Stimulated activated CD8-positive, alpha-beta memory T cell treated with anti-CD3 and anti-CD28 coated beads, Interleukin-7, amount 100 ng/mL, for 4 hours (primary cell): ENCODE measurements at places on chromosomes 7 and 10.
A peak's percentile ranks its signal among the peaks of the same experiment; 100 is the strongest.

GRCh38 chr10:12539350-12540164 is 190.2 kb downstream of the CAMK1D start:
- no peak for DNase-seq

- DNase-seq, result peak; percentile 82
Observed at GRCh38 chr10:70477661-70478162, 855 bp upstream of the PALD1 start.

GRCh38 chr7:43076189-43076605 is 36.2 kb upstream of the HECW1 start:
- no peak for DNase-seq

GRCh38 chr7:95602421-95602820 is 6.1 kb upstream of the PDK4 start:
- DNase-seq, result no peak

DNA sequence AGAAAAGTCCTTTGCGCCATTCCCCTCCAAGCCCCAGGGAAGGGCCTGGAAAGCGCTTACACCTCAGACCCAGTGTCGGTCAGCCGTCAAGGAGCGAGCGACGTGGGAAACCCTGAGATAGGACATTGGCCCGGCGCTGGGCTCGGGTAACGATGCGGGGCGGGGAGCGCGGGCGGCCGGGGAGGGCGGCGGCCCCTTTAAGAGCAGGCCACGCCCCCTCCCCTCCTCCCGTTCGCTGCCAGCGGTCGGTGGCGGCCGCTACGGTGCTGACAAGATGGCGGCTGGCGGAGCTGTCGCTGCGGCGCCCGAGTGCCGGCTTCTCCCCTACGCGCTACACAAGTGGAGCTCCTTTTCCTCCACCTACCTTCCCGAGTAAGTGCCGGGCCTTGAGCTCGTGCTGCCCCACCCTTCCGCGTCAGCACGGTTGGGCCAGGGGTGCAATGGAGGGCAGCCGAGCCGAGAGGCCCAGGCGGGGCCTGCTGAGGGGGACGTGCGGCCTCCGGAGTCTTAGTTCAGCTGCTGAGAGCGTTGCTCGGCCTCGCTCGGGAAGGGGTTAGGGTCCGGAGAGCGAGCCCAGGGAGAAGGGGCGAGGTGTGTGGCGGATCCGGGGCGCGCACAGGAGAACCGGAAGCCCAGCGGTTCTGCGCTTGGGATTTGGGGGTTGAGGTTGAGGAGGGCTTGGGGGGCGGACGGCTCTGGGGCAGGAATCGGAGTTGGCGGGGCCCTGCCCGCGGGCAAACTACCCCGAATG is at the start of gene MKLN1:
Gene MKLN1, plus strand, starts transcription at position 251 of the 751 bp plus-strand sequence. Its CDS starts 24 bp downstream, at position 275.
- DNase-seq, result peak; percentile 88

- no peak for DNase-seq
Observed at GRCh38 chr10:97633921-97634320, 621 bp upstream of the MORN4 start.

GRCh38 chr7:108468246-108468645 is 12.0 kb upstream of the NRCAM start:
- no peak for DNase-seq

- no peak for DNase-seq
Observed at GRCh38 chr7:132650498-132650897, 74.2 kb upstream of the PLXNA4 start.

- DNase-seq, result no peak
Observed at GRCh38 chr10:94069884-94070283, 76.2 kb downstream of the PLCE1 start.

DNA sequence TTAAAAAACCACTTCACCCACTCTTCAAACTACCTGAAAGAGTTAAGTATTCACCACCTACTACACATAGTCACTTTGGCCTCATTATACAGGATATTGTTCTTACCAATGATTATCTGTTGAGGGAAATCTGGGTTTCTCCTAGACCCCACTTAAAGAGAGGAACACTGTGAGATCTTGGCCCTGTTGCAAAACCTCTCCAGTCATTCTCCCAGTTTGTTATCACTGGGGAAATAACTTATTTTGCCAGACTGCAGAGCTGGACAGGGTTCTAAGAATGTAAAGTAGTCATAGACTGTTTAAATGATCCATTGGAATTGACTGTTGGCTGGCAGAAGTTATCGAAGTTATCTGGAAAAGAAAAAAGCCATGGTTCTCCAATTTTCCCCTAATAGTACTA is 143.8 kb downstream of the HGF start:
- no peak for DNase-seq

GRCh38 chr10:61409157-61409556 is 44.0 kb downstream of the TMEM26 start:
- DNase-seq, result no peak

DNA sequence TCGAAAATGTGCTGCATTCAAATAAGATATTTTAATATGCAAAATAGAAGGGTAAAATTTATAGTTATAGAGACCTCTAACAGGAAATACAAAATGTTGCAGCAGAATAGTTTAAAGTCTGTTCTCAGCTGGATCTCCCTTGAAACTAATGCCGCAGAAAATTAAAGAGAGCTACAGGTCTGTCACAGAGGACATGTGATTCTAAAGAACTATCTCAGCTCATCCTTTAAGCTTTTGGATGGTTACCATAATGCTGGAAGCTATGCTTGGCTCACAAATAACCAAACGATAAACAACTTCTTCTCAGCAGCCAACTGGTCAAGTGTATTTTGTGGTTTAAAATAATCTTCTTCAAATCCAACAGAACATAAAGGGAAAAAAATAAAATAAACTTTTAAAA is 353.0 kb downstream of the PARD3 start:
- no peak for DNase-seq

DNA sequence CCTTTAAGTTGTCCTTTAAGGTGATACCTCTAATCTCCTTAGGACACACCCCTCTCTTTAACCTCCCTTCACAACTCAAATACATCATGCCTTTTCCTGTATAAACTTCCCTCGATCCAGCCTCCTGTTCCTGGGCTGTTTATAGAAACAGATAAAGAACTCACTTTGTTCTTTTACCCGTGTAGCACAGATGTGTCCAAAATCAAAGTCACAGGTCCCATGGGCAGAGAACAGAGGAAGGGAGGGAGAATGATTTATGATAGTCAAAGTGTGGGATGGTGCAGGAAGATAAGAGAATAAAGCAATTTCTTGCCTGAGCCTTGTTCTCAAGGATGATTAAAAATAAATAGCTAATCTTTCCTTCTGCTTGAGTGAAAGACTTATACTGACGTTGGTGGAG is 50.3 kb upstream of the CABCOCO1 start:
- DNase-seq, result no peak

GRCh38 chr10:100733329-100733728 is 12.1 kb upstream of the PAX2 start:
- no peak for DNase-seq

DNA sequence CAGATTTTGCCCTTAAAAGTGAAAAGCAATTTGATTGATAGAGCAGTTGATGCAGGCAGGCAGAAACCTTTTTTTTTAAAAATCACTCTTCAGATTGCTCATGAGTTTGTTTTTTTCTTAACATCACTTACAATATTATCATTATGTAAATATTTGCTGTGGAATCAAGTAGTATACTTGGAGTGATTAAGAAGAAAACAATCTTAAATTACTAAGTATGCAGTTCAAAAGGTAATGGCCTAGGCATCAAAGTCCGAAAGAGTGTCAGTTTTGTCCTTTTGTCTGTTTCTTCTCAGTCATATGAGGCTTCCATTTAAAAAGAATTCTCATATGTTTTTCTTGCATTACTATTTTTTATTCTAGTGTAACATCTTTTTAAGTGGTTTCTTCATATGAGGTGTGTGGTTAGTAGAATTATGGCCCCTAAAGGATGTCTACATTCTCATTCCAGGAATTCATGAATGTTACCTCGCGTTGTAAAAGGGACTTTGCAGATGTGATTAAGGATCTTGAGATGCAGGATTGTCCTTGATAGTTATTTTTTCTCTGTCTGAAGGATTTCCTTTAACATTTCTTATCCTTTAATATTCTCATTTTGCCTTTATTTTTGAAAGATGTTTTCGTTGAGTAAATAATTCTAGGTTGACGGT is 44.0 kb downstream of the BICC1 start:
- no peak for DNase-seq

GRCh38 chr7:152162287-152162686 is 136.8 kb downstream of the GALNT11 start:
- no peak for DNase-seq

DNA sequence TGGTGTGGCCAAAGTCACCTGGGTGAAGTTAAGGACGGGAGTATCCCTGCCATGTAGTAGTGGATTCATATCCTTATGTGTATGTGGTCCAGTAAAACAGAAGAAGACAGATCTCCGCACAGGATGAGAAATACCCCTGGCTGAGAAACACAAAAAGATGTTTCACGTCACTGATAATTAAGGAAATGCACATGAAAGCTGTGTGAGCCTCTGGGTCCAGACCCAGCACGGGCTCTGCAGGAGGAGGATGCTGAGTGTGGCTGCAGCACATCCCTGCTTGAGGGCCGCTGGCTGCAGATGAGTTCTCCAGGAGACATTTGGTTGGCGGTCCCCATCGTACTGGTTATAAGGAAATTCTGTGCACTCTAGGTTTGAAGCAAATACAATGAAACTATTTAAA is 8.2 kb upstream of the SUN1 start:
- no peak for DNase-seq

DNA sequence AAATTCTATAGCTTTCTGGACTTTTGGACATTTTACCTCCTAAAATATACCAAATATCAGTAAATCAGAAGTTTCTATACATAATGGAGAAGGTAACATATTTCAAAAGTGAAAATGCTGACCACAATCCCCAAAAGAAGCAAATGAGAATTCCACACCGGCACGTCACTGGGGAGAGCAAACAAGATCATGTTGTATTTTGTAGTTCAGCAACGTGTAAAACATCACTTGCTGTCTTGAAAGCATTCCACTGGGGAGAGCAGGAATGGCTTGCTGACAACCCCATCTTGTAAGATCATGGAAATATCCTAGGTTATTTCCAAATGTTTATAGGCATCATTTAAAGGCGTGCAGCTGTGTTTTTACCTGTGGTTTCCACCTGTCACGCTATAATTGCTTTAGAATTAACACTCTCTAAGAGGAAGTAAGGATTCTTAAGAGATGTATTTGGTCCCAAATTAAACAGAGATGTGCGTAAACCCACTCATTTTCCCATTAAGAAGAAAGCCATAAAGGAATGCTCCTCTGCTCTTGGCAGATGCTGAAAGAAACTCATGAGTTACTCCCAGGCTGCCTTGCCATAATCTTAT is 397.1 kb upstream of the POT1 start:
- DNase-seq, result no peak

- DNase-seq, result no peak
Observed at GRCh38 chr7:44858161-44858560, 10.3 kb upstream of the H2AZ2 start.

- DNase-seq, result no peak
Observed at GRCh38 chr7:41826641-41827040, 123.8 kb upstream of the INHBA start.

- DNase-seq, result no peak
Observed at GRCh38 chr7:26292768-26293560, 1.3 kb downstream of the SNX10 start.

DNA sequence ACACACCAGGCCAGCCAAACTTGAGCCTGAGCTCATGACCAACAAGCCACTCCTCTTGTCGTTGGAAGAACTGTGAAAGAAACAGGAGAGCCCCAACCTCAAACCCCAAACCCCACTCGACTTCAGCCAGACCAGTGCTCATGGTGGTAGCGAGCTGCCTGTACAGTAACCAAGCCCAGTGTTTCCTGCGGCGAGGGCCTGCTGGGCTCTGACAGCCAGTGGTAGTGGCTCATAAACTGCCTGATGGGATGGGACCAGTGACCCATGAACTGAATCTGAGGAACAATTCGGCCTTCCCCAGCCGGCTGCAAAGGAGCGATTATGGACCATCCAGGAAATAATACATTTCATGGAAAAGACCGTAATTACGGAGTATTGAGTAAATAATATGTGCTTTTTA is 191.9 kb downstream of the RPS24 start:
- DNase-seq, result no peak

GRCh38 chr7:95804052-95804451 is 31.7 kb downstream of the DYNC1I1 start:
- no peak for DNase-seq

DNA sequence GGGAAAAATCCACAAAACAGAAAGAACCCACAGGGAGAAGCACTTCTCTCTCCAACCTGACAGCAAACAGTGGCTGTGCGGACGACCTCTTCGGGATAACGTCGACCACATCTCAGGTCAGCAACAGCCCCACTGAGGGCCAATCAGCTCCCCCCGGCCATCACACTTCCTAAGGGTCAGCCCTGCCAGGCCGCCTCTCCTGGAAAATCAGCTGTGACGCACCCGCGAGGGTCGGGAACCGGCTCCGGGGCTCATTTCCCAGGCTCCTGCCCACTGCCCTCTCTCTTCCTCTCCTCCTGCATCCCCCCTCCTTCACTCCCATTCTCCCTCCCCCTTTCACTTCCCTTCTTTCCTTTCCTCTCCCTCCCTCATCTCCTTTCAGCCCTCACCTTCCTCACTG is 118.3 kb downstream of the DIP2C start:
- DNase-seq, result no peak

DNA sequence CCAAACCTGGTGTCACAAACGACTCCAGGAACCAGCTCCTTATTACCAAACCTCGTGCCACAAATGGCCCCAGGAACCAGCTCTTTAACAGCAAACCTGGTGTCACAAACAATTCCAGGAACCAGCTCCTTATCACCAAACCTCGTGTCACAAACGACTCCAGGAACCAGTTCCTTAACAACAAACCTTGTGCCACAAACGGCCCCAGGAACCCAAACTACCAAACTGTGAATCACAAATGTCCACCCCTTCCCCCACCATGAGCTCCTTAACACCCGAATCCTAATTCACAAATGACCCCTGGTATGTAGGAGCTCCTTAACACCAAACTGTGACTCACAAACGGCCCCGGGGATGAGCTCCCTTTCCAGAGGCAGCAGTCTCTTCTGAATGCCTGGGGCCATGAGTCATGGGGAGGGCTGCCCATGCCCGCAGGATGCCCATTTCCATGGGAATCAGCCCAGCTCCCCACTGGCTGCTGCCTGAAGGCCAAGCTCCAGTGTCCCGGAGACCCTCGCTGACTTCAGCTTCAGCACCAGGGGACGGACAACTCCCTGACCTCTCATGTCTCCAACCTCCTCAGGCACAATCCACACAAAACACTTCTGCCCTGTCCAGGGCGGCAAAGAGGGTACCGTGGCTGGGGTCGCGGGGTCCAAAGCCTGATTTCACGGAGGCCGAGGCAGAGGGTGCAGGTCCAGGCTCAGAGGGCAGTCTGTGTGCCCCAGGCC is 213.1 kb downstream of the ELFN1 start:
- no peak for DNase-seq
